ENCODE measurements at places on chromosomes 16 and 17. TPM values are rescaled to one million over a fixed set of nuclear protein-coding genes. Genes with fewer than 3 reads are reported as not detected.
A peak's percentile ranks its signal among the peaks of the same experiment; 100 is the strongest.

The DOC2A gene
- 0.33 TPM for total RNA-seq

GRCh38 chr17:20074001-20074400, 64.8 kb downstream of the SPECC1 start:
- DNase-seq: no peak

The AIPL1 gene
- total RNA-seq: not detected

The CTRB2 gene
- total RNA-seq: 9.1 TPM

DNA sequence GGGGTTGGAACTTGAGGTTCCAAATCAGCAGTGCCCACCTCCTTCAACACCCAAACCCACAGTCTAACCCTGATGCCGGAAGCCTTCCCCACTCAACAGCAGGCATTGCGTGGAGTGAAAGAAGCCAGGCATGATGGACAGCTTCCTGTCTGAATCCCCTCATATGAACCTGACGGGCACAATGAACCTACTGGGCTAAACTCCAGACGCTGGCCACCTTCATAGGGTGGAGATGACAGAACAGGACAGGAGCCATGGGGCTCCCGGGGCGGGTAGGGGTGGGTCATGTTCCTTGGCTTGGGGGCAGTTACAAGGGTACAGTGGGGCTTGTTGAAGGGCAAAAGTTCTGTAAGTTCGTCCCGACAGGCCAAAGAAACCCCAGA, 460 bp upstream of the HSBP1 start:
- DNase-seq: no peak

GRCh38 chr17:11557727-11558452, 40.4 kb upstream of the DNAH9 start:
- DNase-seq: no peak

DNA sequence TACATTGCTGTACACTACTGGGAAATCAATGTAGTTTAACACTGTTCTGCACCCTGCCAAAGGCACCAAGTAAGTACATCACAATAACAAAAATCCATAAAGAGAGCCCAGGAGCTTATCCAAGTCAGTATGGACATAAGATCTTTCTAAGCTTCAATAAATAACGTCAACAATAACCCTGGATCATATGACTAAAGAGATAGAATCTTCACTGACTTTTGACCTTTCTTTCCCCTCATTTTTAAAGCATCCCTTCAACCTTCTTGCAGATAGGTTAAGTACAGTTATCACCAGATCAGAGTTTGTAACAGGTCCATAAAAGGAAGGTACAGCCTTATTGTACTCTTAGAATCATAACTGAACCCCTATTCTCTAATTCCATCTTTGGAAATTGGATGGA, 2.3 kb downstream of the CEP20 start:
- no peak for DNase-seq

DNA sequence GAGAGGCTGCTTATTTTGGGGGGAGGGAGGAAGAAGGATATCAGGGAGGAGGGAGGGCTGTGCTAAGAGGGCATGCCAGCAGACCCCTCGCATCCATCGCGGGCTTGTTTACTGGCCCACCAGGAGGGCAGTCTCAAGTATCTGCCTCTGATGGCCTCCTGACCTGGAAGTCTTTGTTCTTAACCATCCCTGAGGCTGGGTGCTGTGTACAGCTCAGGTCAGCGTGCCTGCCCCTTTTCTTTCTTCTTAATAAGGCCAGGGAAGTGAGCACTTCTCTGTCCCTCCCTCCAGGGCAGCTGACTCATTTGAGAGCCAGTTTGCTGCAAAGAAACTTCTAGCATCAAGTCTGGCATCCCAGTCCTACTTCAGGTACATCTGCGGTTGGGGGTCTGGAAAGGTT, 157.0 kb downstream of the CCDC182 start:
- DNase-seq: peak; percentile 15

DNA sequence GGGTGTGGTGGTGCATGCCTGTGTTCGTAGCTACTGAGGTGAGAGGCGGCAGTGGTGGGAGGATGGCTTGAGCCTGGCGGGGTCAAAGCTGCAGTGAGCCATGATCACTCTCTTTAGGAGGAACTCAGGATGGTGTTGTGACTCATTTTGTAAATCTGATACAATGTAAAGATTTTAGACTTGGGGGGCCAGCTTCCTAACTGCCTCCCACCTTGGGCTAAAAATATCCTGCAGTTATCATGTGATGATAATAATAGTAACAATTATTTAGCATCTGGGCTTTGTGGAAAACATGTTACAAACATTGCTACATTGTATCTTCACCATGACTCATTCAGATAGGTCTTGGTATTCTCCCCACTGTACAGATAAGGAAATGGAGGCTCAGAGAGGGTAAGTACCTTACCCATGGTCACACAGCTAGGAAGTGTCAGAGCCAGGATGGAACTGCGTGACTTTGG, 7.4 kb downstream of the CTNS start:
- DNase-seq: no peak

The GP1BA gene
- total RNA-seq: not detected

- DNase-seq: peak; percentile 95
Observed at GRCh38 chr17:67528751-67529436, 151.8 kb downstream of the PITPNC1 start.

The CHST4 gene
- not detected for total RNA-seq

GRCh38 chr17:5501685-5502084, 15.3 kb downstream of the MIS12 start:
- DNase-seq: peak; percentile 29

GRCh38 chr16:68825427-68825826, 17.9 kb upstream of the TANGO6 start:
- no peak for DNase-seq

- no peak for DNase-seq
Observed at GRCh38 chr16:83965444-83966152, 2.4 kb upstream of the NECAB2 start.

GRCh38 chr16:64950262-64950661, 171.6 kb downstream of the CDH11 start:
- no peak for DNase-seq

GRCh38 chr17:59421722-59422121, 90.3 kb downstream of the YPEL2 start:
- no peak for DNase-seq

The FA2H gene
- not detected for total RNA-seq

DNA sequence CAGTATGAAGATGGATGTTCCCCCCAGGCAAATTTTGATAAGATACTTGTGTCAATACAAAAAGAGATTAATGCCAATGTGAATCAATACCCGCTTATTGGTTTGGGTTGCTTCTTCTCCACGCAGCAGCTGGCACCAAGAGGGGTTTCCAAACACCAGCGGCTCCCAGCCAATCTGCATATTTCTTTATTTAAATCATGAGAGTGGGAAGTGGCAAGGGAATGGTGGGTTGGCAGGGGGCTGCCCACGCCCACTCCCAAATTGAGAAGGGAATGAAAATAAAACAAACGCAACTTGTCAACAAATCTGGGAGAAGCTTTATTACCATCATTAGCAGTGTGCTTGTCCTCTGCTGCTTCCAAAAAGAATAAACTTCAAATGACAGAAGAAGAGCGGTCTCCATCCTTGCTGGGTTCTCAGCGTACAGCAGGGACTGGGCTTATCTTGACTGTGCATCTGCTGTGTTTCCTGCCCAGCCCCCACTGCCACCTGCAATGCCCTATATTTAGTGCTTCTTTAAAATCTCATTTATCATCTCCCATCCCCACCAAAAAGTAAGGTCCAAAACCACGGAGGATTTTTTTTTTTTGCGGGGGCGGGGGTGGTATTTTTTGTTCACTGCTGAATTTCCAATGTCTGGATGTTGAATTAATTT, 34.9 kb upstream of the C16orf78 start:
- no peak for DNase-seq

DNA sequence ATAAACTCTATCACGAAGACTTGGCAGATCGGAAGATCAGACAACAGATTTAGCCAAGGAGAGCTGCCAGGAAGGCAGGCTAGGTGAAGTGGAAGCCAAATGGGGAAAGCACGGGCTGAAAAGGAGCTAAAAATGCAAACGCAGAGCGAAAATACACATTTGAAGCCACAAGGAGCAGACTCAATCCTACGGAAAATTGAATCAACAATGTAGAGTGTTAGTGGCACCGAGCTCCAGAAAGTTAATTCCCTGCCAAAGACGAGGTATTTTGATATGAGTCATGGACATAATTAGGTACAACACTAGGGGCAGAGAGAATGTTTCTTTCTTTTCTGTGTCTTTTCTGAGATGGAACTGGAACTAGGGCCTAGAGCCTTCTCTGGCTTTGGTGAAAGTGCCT, 20.7 kb downstream of the GSG1L start:
- DNase-seq: no peak

The KRTAP4-9 gene
- total RNA-seq: not detected

- peak; percentile 40 for DNase-seq
Observed at GRCh38 chr17:9020096-9020823, 1.1 kb upstream of the NTN1 start.

GRCh38 chr16:89365044-89365467, 125.3 kb downstream of the ANKRD11 start:
- peak; percentile 50 for DNase-seq

The FLYWCH1 gene
- total RNA-seq: 31.0 TPM

DNA sequence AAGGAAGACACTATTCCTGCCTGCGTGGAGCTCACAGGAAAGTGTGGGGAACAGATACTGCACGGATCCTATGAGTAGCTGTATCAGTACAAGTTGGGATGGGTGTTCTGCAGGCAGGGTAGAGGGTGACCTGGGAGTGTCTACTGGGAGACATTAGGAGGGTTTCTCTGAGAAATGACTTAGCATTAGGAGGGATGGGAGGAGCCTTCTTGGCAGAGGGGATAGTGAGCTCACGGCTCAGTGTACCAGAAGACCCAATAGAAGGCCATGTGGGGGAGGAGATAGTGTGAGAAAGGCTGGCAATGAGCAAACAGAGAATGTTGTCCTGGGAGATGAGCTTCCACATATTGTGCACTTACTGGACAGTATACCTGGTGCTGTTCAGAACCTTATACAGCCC, 109.1 kb downstream of the MSI2 start:
- DNase-seq: no peak

The JUP gene
- total RNA-seq: 14.6 TPM

DNA sequence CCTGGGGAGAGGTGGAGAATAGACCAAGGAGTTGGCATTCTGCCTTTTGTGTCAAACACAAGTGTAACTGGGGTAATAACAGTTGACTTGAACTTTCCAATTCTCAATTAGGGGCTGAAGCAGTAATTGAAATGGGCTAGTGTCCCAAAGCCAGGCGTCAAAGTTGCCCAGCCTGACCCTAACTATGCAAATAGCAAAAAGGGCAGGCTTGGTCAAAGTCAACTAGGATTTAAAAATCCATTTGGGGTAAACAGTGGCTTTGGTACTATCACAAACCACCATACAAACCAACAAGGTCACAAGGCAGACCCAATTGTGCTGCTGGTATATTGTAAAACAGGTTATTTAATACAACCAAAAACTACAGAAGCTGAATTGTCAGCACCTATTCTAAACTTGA, 18.0 kb downstream of the NFE2L1 start:
- no peak for DNase-seq
